ENCODE measurements at places on chromosomes 3 and 15.

DNA sequence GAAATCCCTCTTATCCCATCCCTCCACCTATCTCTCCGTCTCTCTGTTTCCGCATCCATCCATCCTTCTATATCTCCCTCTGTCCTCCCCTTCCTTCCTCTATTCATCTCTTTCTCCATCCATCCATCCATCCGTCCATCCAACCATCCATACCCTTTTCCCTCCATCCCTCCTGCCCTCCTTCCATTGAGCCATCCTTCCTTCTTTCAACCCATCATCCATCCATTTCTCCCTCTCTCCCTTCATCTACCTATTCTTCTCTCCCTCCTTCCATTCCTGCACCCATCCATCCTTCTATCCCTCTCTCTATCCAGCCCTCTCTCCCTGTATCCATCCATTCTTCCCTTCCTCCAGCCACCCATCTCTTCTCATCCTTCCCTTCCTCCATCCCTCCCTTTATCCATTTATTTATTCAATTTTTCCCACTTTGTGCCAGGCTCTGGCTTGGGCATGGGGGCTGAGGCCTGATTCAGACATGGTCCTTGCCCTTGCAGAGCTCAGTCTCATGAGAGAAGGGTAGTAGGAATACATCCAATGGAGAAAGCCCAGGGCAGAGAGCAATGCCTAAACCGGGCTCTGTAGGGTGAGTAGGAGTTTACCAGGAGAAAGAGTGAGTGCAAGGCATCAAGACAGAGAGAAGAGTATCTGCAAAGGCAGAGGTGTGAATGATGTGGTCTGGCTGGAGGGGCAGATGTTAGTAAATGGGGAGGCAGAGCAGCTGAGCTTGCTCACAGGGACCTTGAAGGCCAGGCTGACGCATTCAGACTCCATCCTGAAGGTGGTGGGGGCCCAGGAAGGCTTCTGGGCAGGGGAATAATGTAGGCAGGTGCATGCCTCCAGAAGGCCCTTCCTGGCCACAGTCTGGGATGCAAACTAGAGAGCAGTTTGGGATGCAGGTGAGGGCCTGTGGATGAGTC lies 19.5 kb upstream of the FBLN2 start:
- DNase-seq, result no peak

- no peak for DNase-seq
These were observed 159.4 kb upstream of the SMAD3 start for GRCh38 chr15:66905954-66906353.

GRCh38 chr3:112319516-112320276 lies 13.3 kb upstream of the CD200 start:
- no peak for DNase-seq

- no peak for DNase-seq
These were observed 225.5 kb downstream of the ARPP21 start for GRCh38 chr3:35864871-35865270.

DNA sequence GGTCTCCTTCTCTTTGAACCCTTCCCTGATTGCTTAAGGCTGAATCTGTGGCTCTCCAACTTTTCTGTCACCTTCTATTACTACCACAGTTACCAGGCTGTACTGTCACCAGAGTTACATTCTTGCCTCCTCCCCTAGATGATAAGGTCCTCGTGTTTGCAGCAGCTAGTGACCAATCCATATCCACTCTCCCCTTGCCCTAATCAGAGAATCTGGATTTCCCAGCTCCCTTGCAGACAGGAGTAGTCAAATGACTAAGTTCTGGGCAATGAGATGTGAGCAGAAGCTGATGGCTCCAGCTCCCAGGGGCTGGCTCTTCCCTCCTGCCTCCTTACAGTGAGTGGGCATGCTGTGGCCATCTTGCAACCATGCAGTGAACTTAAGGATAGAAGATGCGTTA lies 95.4 kb upstream of the VGLL4 start:
- no peak for DNase-seq

DNA sequence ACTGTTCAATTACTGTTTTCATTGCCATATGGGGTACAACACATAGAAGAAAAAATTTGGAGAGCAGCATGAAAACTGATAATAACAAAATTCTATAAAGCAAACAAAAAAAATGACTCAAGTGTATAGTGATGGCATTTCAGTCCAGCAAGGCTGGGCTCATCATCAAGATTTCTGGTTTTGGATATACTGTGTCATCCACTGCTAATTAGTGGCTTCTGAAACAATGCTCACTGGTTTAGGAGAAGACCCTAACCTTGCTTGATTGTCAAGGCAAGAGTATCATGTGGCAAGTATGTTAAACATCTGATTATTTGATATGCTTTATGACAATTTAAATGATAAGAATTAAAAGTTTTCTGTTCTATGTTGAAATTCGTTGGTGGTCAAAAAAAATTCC lies 96.9 kb downstream of the RFX7 start:
- peak; percentile 32 for DNase-seq

DNA sequence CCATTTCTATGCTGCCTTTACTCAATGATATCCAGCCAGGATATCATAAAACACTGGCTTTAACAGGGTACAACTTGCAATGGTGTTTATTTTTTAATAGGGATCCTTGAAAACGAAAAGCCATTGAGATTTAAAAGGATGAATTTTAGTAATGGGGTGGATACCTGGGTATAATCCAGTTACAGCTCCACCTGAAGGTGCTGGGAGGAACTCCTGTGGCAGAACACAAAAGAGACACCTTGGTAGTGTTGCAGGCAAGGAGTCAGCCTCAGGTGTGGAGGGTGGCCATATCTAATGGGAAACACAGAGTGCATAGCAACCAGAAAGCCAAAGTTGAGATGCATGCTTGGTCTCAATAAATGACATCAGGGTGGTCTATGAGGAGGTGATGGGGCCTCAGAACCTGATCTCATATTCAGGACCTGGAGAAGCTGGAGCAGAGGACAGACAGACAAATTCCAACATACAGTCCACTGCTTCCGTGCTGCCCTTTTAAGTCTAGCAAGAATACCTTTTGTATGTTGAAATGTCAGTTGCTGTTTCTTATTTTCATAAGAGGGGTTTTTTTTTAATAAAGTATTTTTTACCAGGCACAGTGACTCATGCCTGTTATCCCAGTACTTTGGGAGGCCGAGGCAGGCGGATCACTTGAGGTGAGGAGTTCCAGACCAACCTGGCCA lies 12.0 kb upstream of the PAQR9 start:
- no peak for DNase-seq

DNA sequence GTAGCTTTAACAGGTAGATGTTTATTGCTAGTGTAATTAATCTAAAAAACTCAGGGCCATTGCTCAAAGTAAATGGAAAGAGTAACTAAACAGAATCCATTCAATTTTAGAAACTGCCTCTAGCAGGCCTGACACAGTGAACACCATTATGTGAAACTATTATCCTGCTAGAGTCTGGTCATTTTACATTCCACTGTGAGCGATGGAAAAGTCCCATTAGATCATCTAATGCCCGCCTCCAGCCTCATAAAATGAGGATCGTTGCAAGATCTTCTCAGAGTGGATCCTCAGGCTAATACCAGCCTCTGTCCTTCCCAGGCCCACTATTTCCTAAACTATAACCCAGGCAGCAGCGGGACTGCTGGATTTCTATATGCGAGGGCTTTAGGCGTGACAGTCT lies 107.7 kb downstream of the WDR76 start:
- DNase-seq, result no peak

GRCh38 chr3:127441764-127442163 lies 148.8 kb downstream of the TPRA1 start:
- DNase-seq, result no peak

GRCh38 chr3:114508976-114509375 lies 215.1 kb downstream of the TIGIT start:
- peak; percentile 11 for DNase-seq

- no peak for DNase-seq
These were observed 256.7 kb upstream of the SATB1 start for GRCh38 chr3:18681818-18682345.

DNA sequence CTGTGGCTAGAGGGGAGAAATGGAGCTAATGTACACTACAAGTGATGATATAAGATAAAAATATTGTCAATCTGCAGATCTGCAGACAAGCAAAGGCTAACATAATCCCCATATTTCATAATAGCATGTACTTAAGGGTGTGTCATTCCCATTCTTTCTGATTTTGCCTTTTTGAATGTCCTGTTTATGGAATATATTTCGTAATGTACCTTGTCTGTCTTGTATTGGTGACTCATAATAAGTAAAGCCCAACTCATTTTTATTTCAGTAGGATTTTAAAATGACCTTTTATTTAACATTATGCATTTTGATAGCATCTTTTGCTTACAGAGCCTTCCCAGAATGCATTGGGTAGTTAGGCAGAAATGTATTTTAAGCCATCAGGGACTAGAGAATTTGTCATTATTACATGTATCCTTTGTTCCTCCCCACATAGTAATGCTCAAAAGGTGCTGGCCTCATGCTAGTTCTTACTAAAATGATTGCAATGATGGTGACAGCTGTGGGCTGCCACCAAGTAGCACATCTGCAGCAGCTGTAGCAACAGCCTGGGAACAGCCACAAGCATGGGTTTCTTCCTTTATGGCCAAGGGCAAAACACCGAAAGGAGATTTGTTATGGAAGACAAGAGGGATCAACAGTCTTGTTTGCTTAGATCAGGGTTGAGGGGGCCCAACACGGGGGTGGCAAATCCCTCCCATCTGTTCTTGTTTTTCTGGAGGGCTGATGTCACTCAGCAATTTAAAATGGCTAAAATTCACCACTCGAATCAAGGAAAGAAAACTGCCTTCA lies 188.5 kb downstream of the CADPS start:
- peak; percentile 61 for DNase-seq

DNA sequence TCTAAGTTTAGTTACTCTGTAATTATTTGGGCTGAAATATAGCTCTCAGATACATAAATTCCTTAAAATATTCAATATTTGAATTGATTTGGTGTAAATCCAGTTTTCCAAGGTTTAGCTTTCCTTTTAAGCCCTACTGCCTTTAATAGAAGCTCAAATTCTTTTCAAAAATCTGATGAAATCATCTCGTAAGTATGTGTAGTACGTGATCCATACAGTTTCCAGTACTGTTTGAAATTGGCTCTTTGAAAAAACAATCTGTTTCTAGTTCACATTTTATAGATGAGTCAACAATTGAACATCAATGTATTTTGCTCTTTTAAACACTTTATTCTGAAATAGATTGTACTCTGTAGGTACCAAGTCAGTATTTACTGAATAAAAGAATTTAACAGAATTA lies 84.2 kb downstream of the LRRC49 start:
- DNase-seq, result peak; percentile 87

- no peak for DNase-seq
These were observed 52.8 kb upstream of the TFRC start for GRCh38 chr3:196134691-196135090.

DNA sequence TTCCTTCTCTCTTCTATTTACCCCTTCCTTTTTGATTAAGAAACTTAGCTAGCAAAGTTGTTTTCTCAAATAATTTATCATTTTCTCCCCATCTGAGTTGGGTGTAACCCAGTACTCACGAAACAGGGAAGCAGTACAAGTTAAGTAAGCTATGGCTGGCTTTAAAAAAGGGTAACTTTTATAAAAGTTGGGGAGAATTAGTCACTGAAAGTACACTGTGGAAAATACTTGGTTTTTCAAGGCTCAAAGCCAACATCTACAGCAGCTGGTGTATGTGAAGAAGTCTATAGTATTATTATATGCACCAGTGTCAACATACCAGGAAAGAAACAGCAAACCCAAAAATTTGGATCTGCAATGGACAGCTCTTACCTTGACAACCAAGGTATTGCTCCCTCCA lies 25.5 kb downstream of the CLK3 start:
- no peak for DNase-seq

DNA sequence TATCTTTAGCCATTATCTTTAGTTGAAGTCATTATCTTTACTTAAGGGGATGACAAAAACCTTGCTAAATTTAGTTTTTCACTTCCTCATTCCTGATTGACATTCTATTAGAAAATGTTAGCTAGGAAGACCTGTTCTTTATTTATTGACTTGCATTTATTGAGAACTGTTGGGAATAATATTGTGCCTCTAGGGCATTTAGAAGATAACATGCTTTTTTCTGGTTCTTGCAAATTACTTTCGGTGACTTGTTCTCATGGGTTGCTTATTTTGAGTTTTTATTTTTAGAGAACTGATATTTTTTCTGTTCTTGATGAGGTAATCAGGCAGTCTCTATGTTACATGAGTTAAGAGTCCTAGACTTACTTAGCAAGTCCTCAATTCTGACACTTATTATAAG lies 48.3 kb upstream of the CTDSPL start:
- DNase-seq, result no peak

GRCh38 chr3:80994085-80994665 lies 767.3 kb downstream of the GBE1 start:
- DNase-seq, result no peak

DNA sequence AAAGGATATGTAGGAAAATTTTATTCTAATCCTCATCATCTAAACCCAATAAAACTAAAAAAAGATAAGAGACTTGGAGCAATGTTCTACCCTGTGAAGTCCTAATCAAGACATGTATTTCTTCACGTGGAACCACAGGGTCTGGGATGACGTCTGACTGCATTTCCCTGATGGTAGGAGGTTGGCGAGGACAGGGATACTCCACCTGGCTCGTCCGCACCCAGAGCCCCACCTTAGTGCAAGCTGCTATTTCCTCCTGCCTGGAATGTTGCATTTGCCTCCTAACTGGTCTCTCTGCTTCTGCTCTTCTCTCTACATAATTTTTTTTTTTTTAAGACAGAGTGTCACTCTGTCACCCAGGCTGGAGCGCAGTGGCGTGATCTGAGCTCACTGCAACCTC lies 57.7 kb upstream of the RASGRP1 start:
- no peak for DNase-seq

- no peak for DNase-seq
These were observed 464.1 kb downstream of the RAP2B start for GRCh38 chr3:153626158-153626557.

DNA sequence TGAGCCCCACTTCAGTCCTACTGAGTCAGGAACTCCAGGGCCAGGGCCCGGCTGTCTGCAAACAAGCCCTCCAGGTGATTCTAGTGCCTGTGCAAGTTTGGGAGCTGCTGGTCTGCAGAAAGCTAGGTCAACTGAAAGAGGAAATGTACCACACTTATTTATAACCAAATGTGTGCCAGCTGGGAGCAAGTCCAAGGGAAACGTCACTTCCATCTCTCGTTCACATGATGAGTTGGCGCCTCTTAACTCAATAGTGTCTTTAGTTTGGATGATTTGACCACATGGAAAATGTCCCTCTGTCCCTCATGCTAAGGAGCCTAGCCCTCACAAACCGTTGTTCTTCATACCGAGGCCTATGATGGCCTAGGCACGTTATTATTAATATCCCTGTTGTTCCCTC lies 43.2 kb downstream of the GOLGA8S start:
- no peak for DNase-seq

DNA sequence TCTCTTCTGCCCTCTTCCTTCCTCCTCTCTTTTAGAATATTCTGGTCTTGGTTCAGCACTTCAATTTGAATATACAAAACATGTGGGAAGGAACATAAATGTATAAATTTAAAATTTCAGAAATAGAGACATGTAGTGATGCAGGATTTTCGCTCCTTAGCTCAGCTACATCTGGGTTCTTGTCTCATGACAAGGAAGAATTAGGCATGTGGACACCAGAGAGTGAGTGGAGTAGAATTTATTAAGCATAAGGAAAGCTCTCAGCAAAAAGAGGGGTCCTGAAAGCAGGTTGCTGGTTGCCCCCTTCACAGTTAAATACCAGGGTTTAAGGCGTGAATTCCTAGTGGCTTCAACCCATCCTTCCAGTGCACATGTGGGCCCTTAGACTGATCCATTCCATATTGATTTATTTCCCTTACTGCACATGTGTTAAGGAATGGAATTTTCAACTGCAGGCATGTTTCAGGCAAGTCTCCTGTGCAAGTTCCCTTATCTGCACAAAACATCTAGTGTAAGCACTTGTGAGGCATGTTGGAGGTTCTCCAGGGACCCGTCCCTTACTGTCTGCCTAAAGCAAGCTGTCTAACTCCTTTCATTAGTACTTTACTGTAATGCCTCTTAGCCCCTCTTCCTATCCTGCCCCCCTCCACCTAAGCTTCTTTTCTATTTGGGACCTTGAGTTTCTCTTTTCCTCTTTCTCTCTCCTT lies 133.2 kb upstream of the STRIT1 start:
- DNase-seq, result peak; percentile 52
